ENCODE measurements at places on chromosomes 3 and 15.

DNA sequence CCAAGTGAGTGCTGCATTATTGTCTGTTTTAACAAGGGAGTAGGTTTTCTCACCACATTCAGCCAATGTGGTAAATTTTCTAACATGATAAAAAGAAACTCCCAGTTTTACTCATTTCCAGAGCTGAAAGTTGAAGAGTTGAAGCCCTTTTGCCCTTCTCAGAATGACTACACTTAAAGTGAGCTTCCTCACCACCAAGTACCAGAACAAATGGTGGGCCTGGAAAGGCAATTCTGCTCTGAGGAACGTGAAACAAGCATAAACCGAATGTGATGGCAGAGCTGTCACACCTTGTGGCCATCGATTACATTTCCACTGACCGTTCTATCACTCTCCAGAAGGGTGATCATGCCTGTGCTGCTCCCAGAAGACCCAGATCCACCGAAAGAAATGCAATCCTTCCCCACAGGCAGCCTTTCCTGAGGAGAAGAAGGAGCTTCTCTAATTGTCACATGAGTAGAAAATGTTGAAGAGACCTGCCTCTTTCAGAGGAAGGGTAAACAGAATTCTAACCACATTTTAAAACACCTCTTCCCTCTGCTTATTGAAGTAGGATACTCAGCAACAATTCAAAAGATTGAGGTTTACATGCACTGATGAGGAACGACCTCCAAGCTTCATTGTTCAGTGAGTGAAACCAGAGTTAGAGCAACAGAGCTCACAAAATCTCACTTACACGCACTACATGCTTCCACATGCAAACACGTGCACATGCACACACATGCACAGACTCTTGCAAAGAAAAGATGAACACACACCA, 21.4 kb upstream of the CCR9 start:
- DNase-seq, result no peak

DNA sequence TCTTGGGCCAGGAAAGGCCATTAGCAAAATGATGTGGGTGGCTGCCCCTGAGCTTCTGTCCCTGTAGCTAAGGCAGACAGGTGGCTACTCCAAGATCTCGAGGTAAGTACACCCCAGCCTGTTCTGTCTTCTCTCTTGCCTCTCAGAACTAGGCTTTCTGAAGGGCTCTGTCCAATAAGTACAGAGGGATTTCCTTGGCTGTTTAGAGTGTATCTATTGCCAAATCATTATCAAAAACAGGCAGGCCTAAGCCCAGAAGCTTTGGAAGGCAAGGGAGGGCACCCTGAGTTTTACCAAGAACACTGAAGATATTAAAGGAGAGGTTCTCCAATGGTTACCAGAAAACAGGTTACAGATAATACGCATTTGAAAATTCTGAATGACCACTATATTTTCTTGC, 156.6 kb downstream of the MYRIP start:
- peak; percentile 30 for DNase-seq

DNA sequence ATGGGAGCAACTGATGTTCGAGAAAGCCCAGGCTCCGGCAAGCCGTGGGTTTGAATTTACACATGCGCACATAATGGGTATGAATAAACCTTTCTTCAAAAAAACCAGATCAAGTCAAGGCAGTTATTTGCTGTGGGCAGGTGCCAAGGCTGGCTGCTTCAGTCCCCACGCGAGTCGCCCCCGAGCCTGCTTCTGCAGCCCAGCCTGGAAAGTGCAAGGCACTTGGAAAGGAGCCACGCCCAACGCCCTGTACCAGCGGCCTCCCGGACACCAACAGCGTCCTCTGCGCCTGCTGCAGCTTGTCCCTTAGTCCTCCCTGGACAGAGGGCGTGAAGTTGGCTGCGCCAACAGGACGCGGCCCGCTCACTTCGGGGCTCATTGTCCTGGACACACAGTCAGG, 68.9 kb downstream of the KLF15 start:
- no peak for DNase-seq

GRCh38 chr3:24763393-24763792, 268.7 kb upstream of the THRB start:
- no peak for DNase-seq

- peak; percentile 81 for DNase-seq
These were observed 100.5 kb downstream of the WDR72 start for GRCh38 chr15:53658827-53659555.

GRCh38 chr3:46546896-46547440, 19.1 kb downstream of the LRRC2 start:
- no peak for DNase-seq

GRCh38 chr15:41950127-41950483, 22.3 kb downstream of the EHD4 start:
- DNase-seq, result no peak

GRCh38 chr3:50213373-50213772, 8.3 kb downstream of the SLC38A3 start:
- DNase-seq, result no peak

- DNase-seq, result no peak
These were observed 2.9 kb upstream of the RAP2B start for GRCh38 chr3:153158961-153159735.

GRCh38 chr3:111359261-111360030, 182.6 kb upstream of the CD96 start:
- no peak for DNase-seq

DNA sequence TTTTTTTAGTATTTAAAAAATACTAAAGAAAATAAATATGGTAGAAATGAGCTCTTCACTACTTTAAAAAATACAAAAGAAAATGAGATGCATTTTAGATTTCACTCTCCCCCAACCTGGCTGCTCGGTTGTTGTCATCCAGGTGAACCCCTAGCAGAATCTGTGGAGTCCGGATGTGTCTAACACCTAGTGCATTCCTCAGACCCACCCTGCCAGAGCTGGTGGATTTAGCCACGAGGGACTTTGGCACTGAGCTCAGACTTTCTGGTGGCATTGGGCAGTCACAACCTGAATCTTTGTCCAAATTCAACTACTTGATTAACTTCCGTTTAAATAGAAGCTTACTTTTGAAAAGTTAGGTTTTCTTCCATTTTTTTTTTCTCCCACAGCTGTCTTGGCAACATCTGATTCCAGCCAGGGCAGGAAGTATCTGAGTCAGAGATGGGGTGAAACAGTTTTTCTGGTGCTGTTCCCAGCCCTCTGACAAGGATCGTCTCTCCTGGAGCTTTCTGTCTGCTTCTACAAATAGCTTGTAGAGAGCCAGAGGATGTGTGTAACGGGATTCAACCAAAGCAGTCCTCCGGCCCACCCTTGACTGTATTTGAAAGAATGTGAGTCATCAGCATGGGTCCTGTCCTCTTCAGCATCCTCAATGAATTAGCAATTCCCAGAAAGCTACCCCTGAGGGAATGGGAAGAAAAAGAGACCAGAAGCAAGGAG, 301.8 kb upstream of the MCTP2 start:
- no peak for DNase-seq

DNA sequence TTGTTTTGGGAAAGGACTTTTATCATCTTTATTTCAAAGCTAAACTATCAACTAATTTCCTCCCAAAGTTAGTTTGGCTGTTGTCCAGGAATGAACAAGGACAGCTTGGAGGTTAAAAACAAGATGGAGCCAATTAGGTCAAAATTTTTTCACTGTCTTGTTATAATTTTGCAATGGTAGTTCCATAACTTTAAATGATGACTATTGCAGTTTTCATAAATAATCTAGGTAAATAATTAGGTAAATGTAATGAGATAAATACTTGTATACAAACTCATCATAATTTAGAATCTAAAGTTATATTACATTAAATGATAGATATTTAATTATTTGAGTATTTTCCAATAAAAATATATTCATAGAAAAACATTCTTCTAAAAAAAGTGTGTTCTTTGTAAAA, 68.3 kb upstream of the DAZL start:
- DNase-seq, result no peak

- no peak for DNase-seq
These were observed 5.5 kb downstream of the ATOSA start for GRCh38 chr15:52673734-52674133.

DNA sequence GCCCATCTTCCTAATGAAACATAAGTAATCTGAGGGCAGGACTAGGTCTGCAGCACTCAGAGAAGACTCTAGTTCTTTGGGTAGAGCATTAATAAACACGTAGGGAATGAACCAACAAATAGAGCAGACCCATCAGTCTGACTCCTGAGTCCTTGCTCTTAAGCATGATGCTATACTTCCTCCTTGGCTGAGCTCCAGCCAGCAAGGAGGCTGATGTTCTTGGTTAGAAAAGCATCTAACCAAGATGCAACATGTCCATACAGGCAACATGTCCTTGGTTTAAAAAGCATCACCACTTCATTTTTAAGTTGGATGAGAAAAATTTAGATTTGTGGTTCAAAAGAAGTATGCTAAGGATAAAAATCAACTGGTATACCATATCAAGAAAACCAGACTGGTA, 8.5 kb upstream of the MYH15 start:
- DNase-seq, result no peak

DNA sequence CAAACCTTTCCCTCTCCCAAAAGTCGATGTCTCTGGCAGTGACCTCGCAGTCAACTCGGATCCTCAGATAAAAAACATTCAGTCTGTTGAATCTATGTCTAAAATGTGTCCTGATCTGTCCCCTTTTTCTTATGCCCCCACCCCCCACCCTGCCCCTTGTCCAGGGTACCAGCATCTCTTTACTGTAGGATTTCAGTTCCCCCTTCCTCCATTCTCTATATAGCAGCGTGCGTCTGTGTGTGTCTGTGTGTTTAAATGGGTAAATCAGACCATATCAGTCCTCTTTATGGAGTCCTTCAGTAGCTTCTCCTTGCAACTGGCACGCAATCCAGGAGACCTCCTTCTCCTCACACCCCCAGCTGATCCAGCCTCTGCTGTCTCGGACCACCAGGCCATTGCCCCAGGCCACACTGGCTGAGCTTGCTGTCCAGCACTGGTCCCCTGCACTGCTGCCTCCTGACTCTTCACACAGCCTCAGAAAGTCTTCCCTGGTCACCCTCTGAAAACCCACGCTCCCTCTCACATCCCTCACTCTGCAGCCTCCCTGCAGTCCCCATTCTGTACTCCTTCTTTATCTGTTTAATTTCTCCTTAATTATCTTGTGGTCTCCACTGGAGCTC, 1.5 kb downstream of the LRRK1 start:
- DNase-seq, result no peak

DNA sequence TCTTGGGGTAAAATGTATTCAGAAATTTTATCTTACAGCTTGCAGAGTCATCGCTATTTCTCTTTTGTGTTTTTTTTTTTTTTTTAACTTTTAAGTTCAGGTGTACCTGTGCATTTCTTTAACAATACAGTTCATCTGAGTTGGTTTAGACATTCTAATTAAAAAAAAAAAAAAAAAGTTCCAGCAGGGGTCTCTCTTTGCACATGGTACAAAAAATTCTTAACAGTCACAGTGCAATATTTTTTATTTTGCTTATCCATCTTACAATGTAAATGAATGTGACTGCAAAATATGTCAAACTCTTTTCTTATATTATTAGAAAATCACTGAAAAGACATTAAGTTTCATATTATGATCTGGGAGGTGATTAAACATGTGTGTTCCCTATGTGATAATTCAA, 47.5 kb upstream of the SLC9A9 start:
- peak; percentile 62 for DNase-seq

- peak; percentile 66 for DNase-seq
These were observed at the start of gene CACNA1D for GRCh38 chr3:53493963-53494791. TSS of gene CACNA1D (plus strand) at chr3:53494611. CDS start at chr3:53495167, 556 bp downstream.

All from eye (tissue), 1 donor.